ENCODE measurements at places on chromosomes 2 and 18. TPM values are rescaled to one million over a fixed set of nuclear protein-coding genes. Genes with fewer than 3 reads are reported as not detected.

Gene TYW5
- total RNA-seq, result 14.1 TPM

Gene IL36A
- total RNA-seq, result not detected

Gene PPM1B
- 57.1 TPM for total RNA-seq

Gene RALBP1
- total RNA-seq, result 73.8 TPM

Gene ZDBF2
- 9.4 TPM for total RNA-seq

Gene NCL
- total RNA-seq, result 161 TPM

Gene CYP27A1
- total RNA-seq, result 159 TPM

Gene POTEJ
- total RNA-seq, result 0.60 TPM

Gene ADRA2B
- total RNA-seq, result not detected

Gene CYP26B1
- total RNA-seq, result not detected

Gene GKN2
- not detected for total RNA-seq

Gene RIT2
- not detected for total RNA-seq

Gene TMEM198
- 1.1 TPM for total RNA-seq

Gene ALK
- total RNA-seq, result 0.32 TPM

Gene TMEM200C
- 1.00 TPM for total RNA-seq

Gene EEF1B2
- total RNA-seq, result 83.0 TPM

Gene ALLC
- not detected for total RNA-seq

Gene PRSS56
- not detected for total RNA-seq

Gene GAL3ST2
- 61.9 TPM for total RNA-seq

Gene TMEM131
- 78.4 TPM for total RNA-seq

Gene SLC4A3
- not detected for total RNA-seq

Gene VAMP5
- total RNA-seq, result 9.4 TPM

Gene NABP1
- total RNA-seq, result 39.0 TPM

Gene FAM110C
- total RNA-seq, result 47.1 TPM

Gene RFX8
- not detected for total RNA-seq

Gene SF3B6
- total RNA-seq, result 104 TPM

Gene MPP4
- not detected for total RNA-seq

Gene MROH2A
- total RNA-seq, result not detected

Gene SLC25A52
- total RNA-seq, result not detected

Gene CD8A
- 0.95 TPM for total RNA-seq

Gene REG3G
- not detected for total RNA-seq

Gene ACTR3
- 68.8 TPM for total RNA-seq

Gene GRHL1
- not detected for total RNA-seq

Gene ASB18
- not detected for total RNA-seq

Gene SCN1A
- not detected for total RNA-seq

Gene CLASP1
- 51.4 TPM for total RNA-seq

Gene CCDC178
- not detected for total RNA-seq

Measured in transverse colon (tissue), 4 donors.